ENCODE measurements at places on chromosomes 16 and 17. TPM values are rescaled to one million over a fixed set of nuclear protein-coding genes. Genes with fewer than 3 reads are reported as not detected.

GRCh38 chr16:14240219-14240843 is 169.2 kb downstream of the MRTFB start:
- H3K36me3 ChIP-seq, result no peaks in the 10 kb centered on the region
- DNase-seq, result peak; percentile 5
- H3K27ac ChIP-seq, result no peak overlapping the region

DNA sequence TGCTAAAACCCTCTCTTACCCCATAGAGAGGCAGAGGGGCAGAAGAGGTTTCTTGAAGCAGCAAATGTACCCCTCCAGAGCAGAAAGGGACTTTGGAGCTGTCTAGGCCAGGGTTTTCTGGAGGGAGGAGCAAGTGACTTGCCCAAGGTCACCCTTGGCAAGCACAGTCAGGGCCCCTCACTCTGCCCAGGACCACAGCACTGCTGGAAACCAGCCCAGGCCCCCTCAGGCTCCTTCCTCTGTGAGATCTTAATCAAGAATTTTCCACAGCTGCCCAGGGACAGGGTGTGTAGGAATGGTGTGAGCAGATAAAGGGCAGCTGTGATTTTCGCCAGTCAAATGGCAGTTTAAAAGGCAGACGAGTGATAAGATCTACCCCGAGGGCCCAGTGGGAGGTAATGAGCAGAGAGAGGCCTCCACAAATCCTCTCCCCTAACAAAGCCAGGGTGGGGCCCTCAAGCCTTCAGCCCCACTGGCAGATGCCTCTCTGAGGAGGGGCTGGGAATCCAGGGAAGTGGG is 3.9 kb upstream of the SLC12A3 start:
- H3K36me3 ChIP-seq, result no peaks in the 10 kb centered on the region
- no peak for DNase-seq
- H3K4me3 ChIP-seq, result no peak overlapping the region

DNA sequence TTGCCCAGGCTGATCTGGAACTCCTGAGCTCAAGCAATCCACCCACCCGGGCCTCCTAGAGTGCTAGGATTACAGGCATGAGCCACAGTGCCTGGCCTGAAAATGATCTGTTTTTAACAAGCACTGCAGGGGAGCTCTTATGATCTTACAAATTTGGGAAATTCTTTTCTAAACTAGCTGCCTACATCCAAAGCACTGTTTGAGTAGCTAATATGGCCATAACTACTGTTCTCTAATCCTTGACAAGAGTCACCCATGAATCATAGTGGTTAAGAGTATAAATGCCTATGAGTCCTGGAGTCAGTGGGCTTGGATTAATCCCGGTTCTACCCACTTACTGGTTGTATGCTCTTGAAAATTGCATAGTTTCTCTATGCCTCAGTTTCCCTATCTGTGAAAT is 1.4 kb upstream of the CPPED1 start:
- no peak overlapping the region for H3K27ac ChIP-seq
- no peaks in the 10 kb centered on the region for H3K36me3 ChIP-seq
- H3K4me1 ChIP-seq, result peaks cover 26% of the 10 kb centered on the region
- DNase-seq, result peak; percentile 10
- H3K4me3 ChIP-seq, result no peak overlapping the region

GRCh38 chr16:67935101-67935401 is 1.6 kb downstream of the PSMB10 start:
- peak overlapping the region; percentile 92 for H3K4me3 ChIP-seq
- H3K4me1 ChIP-seq, result peaks cover 15% of the 10 kb centered on the region
- H3K27ac ChIP-seq, result peak overlapping the region; percentile 79
- peak; percentile 36 for DNase-seq
- H3K27me3 ChIP-seq, result no peaks in the 10 kb centered on the region

DNA sequence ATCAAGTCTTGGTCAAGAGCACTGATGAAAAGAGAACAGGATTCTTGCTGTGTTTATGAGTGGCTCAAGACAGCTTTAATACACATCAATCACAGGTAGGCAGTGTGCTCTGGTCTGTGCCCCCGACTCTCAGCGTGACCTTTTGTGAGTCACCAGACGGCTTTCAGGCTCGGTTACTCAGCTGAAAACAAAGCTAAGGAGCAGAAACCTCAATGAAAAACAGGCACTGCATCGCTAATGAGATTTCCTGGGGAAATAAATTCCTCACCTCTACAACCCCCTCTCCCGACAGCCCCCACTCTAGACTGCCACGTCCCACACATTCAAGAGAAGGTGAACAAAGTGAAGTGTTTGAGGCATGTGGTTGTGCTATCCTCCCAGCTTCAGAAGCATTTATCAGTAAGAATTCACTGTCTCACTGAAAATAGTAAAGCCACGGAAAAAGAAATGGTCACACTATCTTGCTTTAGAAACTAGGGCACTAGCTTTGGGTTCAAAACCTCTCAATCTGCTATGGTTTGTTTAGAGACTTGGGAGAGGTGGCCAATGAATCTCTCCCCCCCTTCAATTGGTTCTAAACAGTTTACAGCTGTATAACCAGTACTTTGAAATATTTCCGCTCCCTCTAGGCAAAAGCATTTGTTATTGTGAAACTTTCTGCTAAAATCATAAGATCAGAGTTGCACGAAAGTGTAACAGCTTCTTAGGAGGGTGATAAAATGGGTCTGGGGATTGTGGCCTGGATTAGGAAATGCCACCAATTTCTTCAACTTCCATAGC is 199.5 kb upstream of the PMFBP1 start:
- peak; percentile 50 for DNase-seq
- peaks cover 13% of the 10 kb centered on the region for H3K4me1 ChIP-seq
- H3K4me3 ChIP-seq, result no peak overlapping the region
- H3K27me3 ChIP-seq, result no peaks in the 10 kb centered on the region
- 0 out of 2 replicates have a peak overlapping the region, but pooled peaks have one; percentile 7 for H3K27ac ChIP-seq

- H3K27me3 ChIP-seq, result no peaks in the 10 kb centered on the region
- DNase-seq, result no peak
- H3K36me3 ChIP-seq, result no peaks in the 10 kb centered on the region
- H3K4me3 ChIP-seq, result no peak overlapping the region
Measured at GRCh38 chr16:17755158-17755557, 284.4 kb upstream of the XYLT1 start.

SOX8 gene
- 0.89 TPM for total RNA-seq

RSAD1 gene
- total RNA-seq, result 19.3 TPM

TBC1D3H gene
- total RNA-seq, result not detected
